ENCODE measurements at places on chromosomes 2 and 18. TPM values are rescaled to one million over a fixed set of nuclear protein-coding genes. Genes with fewer than 3 reads are reported as not detected.

Gene MOGAT1
- not detected for total RNA-seq

GRCh38 chr2:65576861-65577601 lies 144.6 kb upstream of the SPRED2 start:
- no peak overlapping the region for H3K4me3 ChIP-seq
- DNase-seq = no peak
- no peaks in the 10 kb centered on the region for H3K4me1 ChIP-seq

Gene PSMA8
- total RNA-seq = not detected

- peak overlapping the region; percentile 60 for H3K4me3 ChIP-seq
- peak overlapping the region; percentile 24 for H3K27ac ChIP-seq
- no peaks in the 10 kb centered on the region for H3K36me3 ChIP-seq
- H3K4me1 ChIP-seq = peaks cover 18% of the 10 kb centered on the region
- DNase-seq = peak; percentile 46
Observed at GRCh38 chr2:120231974-120232635, 8.9 kb upstream of the TMEM185B start.
